ENCODE measurements at places on chromosomes 5 and 9.

DNA sequence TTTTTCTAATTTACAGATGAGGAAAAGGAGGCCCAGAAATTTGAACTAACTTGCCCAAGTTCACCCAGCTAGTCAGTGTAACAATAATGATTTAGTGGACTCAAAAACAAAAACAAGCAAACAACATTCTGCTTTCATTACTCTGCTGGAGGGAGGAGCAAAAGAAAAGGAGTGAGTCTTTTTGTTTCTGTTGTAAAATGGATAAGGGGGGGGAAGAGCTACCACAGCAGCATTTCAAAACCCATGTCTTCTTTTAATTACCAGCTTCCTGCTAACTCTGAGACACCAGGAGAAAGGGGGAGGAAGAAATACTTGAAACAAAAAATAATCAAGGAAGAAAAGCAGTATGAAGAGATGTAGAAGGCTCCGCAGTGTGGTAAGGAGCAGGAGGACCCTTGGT is 39.2 kb upstream of the EQTN start:
- DNase-seq, result no peak

DNA sequence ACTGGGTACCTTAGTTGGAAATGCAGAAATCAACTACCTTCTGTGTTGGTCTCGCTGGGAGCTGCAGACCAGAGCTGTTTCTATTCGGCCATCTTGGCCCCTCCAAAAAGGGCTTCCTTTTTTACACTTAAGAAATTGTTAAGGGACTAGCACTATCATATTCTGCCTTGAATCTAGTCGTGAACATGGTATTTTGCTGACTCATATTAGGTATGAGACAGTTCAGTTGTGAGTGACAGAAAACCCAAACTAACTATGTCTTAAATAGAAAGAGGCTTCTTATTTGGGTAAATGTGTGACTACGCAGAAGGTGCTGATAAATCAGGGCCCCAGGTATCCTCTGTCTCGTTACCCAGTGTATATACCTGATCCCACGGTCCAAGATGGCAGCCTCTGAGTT is 298.2 kb downstream of the EDIL3 start:
- DNase-seq, result no peak

DNA sequence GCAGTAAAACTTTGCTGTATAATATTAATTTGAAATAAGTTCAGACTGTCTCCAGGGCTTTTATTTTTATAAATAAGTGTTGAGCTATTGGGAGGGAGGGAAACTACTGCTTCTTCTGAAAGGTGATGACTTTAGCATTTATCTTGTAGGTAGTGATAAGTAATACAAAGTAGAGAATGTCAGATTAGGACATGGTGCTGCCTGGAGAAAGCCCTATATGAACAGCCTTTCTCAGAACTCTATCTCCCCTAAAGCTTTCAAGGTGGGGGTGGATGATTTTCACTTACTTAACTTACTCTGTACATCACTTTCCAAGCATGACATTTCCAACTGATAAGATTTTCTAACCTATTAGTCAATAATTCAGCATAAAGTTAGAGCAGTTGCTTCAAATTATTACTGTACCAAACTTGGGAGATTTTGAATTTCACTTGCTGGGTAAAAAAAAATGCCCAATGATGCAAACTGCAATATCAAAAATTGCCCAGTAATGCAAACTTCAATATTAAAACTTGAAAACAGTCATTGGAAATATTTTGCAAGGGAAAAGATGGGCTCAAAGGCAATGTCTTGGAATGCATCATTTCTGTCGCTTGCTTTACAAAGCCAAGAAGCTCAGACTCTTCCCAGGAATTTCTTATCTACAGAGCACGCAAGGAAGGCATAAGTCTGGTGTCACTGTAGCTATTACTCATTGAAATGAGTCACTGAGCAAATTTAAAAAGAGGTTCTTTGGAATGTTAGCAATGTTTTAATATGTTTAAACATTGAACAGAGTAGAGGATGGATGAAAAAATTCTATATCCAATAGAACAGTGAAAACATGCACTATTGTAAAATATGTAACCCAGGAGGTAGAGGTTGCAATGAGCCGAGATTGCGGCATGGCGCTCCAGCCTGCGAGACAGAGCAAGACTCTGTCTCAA is 569.5 kb downstream of the PSAT1 start:
- no peak for DNase-seq

DNA sequence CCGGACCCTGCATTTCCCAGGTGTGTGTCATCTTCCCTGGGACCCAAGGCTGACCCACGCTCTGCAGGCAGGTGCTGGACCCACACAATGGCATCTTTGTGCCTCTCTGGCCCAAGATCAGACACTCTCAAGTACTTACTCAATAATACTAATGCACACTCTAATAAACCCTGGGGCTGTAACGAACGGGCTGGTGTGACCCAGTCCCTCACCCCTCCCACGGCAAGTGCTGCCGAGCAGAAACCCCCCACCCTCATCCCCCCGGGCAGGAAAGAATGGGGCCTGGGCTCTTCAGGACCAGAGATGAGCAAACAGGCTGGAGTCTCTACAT is 1.1 kb upstream of the OBP2B start:
- DNase-seq, result no peak

DNA sequence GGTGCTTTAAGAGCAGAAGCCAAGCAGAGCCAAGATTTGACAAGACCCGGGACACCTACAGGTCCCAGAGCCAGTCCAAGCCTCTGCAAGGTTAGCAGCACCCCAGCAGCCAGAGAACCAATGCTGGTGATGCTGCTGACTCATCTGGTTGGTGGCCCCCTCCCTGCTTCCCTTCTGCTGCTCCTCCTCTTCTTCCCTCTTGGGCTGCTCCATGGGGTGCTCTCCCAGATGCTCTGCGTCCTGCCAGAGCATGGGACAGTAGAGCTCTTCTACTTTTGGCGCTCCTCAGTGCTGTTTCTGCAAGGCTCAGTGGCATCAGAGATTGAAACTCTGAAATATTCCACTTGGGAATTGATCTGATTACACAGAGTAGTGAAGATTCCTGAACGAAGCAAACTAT is 76.1 kb upstream of the SAP30L start:
- no peak for DNase-seq

DNA sequence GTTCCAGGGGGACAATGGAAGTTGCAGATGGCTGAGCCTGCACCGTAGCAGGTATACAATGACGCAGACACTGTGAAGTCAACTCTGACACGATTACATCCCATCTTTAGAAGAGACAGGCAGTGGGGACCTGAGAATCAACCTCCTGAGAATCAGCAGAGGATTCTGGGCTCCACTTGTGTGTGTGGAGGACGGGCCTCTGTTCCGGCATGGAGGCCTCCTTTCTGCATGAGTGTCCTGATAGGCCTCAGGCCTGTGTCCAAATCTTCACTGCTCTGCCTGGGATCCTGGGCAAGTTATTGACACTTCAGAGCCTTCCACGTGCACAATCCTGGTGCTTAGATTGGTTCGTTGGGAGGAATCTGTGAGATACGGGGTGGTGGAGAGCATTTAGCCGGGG is 151.2 kb upstream of the COL5A1 start:
- no peak for DNase-seq

GRCh38 chr5:153883854-153884611 is 154.7 kb downstream of the FAM114A2 start:
- no peak for DNase-seq

DNA sequence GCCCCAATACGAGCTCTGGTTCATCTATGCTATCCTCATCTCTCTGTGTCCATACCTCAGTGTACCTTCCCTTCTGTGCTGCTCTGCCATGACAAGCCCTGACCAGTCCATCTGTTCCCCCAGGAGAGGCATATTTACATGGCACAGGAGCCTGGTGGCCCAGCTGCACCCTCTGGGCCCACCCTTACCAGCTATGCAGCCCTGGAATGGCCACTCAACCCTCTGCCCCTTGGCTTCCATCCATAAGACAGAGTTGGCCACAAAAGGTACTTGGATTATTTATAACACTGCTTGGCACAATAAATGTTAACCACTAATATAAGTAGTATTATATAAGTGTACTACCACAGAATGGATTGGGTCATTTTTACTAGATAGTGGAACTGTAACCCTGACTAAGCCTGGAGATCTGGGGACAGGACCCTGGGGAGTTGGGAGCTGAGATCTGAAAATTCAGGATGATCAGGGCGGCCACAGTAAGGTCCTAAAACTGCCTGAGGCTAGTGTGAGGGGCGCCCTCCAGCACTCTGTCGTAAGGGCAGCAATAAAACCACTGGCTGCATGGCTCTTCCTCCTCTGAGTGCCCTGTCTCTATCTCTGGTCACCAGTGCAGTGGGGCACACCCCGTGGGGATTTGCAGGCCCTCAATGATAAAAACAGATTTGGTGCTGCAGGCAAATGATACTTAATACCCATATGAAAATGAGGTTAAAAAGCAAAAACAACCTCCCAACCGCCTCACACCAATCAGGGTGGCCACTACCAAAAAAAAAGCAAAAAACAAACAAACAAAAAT is 65.8 kb downstream of the SEMA4D start:
- no peak for DNase-seq

- no peak for DNase-seq
Measured at GRCh38 chr9:131703697-131704096, 36.2 kb downstream of the RAPGEF1 start.

- DNase-seq, result peak; percentile 71
Measured at GRCh38 chr9:503881-504852, 289.5 kb downstream of the DOCK8 start.

DNA sequence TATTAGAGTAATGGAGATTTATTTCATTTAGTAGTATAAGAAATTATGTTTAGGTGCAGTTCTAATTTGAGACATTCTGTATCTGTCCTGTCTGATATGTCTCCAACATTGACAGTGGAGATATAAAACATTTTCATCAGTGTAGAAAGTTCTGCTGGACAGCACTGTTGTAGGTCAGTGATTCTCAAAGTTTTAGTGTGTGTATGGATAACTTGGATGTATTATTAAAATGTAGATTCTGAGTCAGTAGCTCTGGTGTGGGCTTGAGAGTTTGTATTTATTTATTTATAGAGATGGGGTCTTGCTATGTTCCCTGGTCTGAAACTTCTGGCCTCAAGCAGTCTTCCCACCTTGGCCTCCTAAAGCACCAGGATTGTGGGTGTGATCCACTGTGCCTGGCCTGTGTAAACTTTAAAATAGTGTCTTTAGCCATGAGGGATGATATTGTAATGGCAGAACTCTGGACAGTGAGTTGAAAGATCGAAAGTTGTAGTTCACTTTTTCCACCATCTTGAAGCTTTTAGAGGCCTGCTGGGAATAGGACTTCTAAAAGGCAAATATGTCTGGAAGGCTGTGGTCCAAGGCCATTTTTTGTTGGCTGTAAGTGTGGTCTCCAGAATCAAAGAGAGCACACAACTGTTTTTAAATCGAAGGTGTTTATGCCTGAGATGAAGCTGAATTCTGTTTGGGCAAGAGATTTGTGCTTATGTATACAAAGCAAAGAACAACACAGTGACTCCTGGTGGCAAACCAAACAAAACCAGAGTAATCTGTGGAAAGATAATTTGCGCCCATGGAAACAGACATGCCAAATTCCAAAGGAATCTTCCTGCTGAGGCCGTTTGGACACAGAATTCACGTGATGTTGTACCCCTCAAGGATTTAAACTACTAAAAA is 12.4 kb downstream of the UBAP1 start:
- no peak for DNase-seq

DNA sequence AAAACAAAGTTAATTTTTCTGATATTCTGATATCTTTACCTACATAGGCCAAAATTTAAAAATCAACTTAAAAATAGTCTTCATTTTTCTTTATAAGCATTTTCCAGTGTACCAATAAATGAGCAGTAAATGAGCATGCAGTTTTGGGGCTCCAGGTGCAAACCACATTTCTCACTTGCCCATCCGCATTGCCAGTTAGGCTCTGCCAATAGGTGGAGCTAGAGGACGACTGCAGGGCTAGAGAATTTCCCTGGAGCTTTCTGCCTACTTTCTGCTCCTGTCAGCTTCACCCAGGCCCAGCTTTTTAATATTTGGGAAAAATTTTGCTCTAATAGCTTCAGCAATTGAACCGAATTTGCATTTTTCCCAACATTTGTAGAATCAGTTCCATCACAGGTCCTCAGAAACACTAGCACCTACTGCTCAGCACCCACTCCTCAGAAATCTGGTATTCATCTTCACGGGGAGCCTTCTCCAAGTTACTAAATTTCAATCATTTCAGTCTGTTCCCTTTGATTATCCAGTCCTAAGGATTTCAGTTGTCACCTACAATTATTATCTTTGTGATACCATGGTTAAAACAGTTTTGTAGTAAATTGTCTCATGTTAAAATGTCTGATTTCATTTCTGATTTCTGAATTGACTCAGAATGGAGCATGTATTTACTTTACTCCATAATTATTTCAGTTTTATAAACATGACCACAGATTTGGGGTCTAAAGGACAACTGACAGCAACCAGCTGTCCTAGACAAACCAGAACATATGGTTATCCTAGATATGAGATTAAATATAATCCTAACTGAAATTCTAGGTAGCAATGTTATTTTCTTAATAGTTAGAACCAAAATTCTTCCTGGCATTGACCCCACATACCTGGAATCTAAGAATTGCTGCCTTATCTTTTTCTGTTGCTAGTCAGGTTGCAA is 104.6 kb upstream of the FAM174A start:
- DNase-seq, result peak; percentile 20

DNA sequence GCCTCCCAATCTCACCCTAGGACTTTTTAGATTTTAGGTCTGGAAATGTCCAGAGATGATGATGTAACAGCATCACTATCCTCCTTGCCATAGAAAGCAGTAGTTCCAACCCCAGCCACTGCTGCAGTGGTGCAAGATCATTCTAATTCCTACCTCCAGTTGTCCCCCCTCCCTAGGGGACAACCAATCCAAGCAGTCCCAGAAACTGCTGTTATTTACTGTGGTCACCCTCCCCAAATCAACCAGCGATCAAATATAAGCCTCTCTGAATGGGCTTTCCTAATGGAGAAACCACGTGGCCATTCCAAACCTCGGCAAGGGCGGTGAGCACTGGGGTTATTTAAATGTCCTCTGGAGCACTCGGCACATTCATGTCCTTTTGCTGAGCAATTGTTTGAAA is 159.8 kb downstream of the SLF1 start:
- DNase-seq, result no peak

- DNase-seq, result no peak
Measured at GRCh38 chr9:81032831-81033230, 656.5 kb downstream of the TLE1 start.

DNA sequence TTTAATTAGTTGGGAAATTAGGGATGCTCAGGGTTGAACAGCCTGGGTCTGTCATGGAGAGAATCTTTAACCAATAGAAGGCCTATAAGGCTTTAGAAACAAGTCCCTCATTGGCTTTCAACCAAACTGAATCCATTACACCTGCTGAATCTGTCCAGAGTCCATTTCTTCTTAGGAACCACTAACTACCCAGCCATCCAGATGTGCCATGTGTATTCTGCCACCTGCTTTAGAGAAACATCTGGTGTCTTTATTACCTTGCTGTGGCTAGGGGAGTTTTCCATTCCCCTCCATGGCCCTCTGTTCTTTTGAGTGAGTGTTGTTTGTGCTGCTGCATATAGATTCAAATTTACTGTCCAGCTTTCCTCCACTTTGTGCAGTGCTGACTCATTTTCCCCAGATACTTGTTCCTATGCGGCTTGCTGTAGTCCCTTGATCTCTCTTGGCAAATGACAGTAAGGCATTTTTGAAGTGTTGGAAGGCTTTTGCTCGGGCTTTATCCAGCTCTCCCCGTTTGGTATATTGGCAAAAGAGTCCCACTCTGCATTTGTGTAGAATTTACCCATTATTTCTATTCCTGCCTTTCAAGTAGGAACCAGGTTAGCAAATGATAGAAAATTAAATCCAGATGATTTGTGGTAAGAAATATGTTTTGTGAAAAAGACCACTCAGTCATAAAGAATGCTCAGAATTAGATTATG is 54.6 kb downstream of the NLN start:
- no peak for DNase-seq
